ENCODE measurements at places on chromosomes 16 and 17.

GRCh38 chr16:51143196-51143977 lies 7.7 kb downstream of the SALL1 start:
- no peak for DNase-seq

GRCh38 chr17:21774263-21774662 lies 81.9 kb downstream of the KCNJ18 start:
- DNase-seq: no peak

DNA sequence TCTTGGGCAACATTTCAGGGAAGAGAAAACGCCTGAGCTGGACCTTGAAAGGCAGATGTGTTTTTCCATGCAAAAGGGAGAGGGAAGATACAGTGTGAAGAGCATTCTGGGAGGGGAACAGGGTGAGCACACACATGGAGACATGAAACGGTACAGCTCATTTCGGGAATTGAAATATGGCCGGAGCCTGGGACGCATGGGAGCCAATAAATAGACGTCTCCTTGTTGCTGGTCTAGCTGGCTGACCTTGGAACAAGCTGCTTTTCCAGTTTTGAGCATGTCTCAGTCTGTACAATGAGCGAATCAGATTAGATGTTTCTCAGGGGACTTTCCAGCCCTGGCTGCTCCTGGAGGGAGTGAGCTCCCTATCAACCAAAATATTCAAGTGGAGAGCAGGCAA lies 63.6 kb downstream of the ASIC2 start:
- no peak for DNase-seq

DNA sequence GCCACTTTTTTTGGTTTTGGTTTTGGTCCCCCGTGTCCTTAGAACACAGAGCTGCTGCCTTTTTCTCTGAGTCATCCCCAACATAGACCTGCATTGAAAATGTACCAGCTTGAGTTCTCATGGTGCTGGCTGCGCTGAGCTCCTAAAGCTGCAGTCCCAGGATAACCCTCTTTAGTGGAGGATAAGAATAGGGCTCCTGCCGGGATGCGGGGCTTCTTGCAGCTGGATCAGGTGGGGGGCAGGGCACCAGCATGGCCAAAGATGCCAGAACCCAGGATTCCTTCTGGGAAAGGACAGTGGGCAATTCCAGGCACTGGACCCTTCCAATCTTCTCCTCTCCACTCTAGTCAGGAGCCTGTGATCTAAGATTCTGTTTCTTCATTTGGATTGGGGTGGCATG lies 8.3 kb upstream of the CLUH start:
- no peak for DNase-seq

GRCh38 chr17:20733923-20734322 lies 154.4 kb downstream of the CDRT15L2 start:
- DNase-seq: no peak
